ENCODE measurements at places on chromosomes 13 and 19.

DNA sequence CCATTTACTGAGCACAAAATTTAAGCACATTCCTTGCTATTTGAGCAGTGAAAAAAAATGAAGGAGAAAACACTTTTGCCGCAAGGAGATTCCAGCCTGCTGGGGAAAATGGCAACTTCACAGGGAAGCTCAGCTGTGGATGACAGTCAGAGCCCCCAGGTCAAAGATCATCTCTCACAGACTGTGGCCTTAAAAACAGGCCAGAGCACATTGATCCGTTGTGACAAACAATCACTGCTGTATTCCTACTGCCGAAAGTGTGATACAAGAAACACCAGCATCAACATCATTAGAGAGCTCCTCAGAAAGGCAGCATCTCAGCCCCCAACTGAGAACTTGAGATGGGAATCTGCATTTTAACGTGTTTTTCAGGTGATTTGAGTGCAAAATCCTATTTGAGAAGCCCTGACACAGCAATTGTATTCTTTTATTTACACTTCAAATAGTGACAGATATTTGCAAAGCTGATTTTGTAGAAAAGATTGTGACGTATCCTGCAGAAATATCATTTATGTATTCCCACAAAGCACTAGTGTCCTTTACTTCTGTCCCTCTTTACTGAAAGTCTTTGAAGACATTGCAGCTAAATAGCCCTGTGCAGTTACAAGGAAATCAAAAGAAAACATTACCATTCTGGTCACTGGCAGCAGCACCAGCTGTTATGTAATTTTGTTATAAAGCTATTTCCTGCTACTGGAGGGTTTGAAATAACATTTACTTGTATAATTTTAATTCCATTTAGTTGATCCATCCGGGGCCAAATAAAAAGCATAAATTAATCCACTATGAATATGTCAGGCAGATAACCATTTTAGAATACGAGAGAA lies 652.0 kb downstream of the LIG4 start:
- DNase-seq = no peak

DNA sequence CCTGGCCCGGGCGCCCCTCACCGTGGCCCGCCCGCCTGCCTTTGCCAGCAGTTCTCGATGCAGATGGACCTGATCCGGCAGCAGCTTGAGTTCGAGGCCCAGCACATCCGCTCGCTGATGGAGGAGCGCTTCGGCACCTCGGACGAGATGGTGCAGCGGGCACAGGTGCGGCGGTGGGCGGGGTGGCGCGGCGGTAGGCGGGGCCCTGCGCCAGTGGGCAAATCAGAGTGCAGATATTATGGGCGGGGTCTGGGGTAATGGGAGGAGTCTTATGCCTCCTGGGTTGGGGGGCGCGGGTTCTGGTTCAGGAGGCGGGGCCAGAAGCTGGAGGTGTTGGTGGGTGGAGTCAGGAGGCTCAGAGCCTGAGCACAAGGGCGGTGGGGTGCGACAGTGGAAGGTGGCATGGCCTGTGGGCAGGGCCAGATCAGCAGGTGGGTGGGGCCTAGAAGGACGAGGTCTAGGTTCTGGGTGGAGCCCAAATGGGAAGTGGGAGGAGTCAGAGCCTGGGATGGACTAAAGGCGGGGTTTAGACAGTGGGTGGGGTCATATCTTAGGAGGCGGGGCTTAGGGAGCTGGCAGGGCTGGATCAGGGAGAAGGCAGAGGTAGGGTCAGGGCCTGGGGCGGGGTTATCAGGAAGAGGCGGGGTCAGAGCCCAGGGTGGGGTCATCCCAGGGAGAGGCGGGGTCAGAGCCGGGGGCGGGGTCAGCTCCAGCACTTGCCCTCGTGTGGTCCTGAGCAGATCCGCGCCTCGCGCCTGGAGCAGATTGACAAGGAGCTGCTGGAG lies 5.6 kb downstream of the APC2 start:
- DNase-seq = peak; percentile 49

GRCh38 chr19:37763488-37763887 lies 15.9 kb downstream of the ZNF573 start:
- DNase-seq = peak; percentile 47

DNA sequence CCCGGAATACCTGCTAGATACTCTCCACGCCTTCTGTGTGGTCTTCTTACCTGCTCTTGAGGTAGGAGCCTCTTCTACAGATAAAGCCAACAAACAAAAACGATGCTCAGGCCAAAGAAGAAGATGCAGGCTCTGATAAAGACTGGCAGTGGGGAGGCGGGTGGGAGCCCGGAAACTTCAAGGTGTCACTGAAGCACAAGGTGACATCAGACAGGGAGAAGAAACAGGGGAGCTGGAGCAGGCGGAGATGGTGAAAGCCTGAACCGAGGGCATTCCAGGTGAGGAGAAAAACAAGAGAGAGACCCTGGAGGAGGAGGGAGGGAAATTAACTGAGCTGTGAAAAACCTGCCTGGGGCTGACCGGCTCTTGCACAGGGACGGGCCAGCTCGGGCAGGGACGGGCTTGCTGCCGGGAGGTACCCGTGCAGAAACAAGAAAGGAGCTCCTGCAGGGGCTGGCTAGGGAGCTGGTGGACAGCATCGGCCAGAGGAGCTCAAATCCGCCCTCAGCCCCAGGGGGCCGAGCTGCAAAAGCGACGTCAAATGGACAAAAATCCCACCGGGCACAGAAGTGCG lies 19.0 kb downstream of the GNG7 start:
- no peak for DNase-seq

DNA sequence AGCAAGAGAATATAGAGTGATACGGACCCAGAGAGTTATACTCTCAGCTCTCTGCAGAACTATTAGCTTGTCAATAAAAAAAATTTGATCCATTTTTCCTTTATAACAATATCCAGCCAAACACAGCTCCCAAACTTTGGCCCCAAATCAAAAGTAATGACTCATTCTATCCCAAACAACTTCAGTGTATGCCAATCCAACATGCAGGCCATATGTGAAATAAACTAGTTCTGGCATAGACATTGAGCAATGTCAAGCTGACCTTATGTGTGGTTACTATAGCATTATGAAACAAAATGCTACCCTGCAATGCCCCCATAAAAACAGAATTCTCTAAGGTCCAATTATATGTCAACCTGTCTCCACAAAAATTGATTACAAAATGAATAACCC lies 209.5 kb downstream of the DNAJC15 start:
- DNase-seq = peak; percentile 75

DNA sequence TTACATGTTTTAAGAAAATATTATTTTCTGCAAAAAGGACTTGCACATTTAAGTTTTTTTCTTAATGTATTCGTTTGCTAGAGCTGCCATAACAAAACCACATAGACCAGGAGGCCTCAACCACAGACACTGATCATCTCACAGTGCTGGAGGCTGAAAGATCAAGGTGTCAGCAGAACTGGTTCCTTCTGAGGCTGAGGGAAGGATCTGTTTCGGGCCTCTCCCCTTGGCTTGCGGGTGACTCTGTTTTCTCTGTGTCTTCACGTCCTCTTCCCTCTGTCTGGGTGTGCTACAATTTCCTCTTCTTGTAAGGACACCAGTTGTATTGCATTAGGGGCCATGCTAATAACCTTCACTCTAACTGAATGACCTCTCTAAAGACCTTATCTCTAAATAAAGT lies 364.2 kb downstream of the IRS2 start:
- no peak for DNase-seq
